Stimulated activated CD4-positive, alpha-beta T cell treated with anti-CD3 and anti-CD28 coated beads, TNF-alpha, amount 100 ng/mL, for 24 hours (primary cell): ENCODE measurements at places on chromosomes 12 and 14.

DNA sequence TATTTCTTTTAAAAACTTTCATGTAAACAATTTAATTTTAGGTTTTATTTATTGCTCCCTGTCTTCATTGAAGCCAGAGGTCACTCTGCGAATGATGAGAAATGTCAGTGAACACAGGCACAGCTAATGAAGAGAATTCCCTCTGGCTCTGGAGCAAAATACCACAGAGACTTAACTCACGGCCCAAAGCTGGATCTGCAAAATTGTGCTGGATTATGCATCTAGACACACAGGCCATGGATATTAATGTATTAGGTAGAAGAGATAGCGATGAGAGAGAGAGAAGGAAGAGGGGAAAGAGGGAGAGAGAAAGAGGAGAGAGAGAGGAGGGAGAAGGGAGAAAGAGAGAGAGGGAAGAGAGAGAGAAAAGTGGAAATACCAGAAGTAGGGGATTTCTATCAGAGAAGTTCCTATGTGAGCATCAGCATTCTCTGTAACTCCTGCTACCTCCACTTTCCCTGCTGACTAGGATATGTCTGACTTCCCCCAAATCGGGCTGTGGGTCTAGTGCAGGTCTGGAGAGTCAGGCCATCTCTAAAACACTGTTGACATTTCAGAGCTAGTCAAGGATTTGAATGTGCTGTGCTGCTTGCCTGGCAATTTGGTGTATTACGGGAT is 3.7 kb downstream of the ARHGDIB start:
- DNase-seq, result no peak

- no peak for DNase-seq
These were observed 33.2 kb upstream of the KCNH3 start for GRCh38 chr12:49505672-49506071.

- no peak for DNase-seq
These were observed 154.4 kb downstream of the LRIG3 start for GRCh38 chr12:58765653-58766512.

GRCh38 chr12:110782094-110782493 is 39.4 kb upstream of the PPP1CC start:
- DNase-seq, result no peak

- DNase-seq, result no peak
These were observed 90.6 kb upstream of the NUDT4 start for GRCh38 chr12:93287149-93287548.
